ENCODE measurements at places on chromosomes 6 and 20.

- no peak for DNase-seq
Observed at GRCh38 chr6:142822383-142822782, 122.6 kb downstream of the HIVEP2 start.

DNA sequence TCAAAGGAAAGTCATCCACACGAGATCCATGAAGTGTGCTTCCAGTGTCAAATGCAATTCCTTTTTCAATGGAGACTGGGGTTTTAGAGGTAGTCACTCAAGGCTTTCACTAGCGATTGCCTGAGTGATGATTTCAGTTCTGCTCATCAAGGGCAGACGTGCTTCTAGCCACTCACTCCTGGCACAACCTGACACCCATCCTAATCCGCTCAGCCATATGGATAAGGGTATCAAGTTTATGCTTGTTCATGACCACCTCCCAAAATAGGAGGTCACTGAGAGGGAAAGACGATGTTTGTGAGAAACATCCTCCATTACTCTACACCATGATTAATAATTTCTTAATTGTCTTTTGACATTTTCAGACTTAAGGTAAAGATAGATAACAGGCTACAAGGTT lies 91.3 kb upstream of the HEY2 start:
- no peak for DNase-seq

DNA sequence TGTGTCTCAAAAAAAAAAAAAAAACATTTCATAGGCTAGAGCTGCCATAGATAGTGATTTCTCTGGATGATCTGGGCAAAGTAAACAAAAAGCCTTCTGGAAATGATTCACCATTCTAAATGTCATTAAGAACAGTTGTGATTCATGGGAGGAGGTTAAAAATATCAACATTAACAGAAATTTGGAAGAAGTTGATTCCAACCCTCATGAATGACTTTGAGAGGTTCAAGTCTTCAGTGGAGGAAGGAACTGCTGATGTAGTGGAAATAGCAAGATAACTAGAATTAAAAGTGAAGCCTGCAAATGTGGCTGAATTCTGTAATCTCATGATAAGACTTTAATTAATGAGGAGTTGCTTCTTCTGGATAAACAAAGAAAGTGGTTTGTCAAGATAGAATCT lies 26.8 kb upstream of the MMP24 start:
- no peak for DNase-seq

DNA sequence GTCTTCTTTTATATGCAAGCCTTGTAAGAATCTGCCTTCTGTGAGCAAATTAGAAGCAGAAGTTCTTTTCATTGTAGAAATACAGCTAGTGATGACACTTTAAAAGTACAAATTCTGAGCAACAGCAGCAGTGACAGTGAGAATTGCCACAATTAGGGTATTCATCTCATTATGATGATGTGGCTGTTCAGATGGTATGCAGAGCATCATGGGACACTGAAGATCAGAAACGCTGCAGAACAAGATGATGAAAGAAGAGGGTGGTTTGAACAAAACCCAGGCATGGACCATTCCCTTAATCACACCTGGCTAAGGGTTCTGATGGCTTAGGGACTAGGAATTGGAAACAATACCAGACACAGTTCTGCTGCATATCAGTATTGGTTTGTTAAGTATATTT lies 312.7 kb upstream of the TBX18 start:
- no peak for DNase-seq

DNA sequence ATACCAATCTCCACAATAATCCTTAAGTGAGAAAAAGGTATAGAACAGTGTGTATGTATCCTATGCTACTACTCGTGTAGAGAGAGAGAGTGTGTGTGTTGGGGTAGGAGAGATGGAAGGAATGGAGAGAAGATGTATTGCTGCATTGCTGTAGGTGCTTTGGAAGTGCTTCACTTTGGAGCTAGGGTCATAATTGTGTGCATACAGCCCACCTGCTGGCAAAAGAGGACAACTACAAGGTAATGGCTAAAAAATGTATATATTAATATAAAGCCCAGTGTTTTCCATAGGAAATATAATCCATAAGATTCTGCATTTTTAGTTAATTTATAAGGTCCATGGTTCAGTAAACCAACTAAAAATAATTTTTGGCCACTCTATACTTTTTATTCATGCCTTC lies 36.1 kb downstream of the SERAC1 start:
- no peak for DNase-seq

GRCh38 chr6:54053881-54054391 lies 57.3 kb upstream of the MLIP start:
- DNase-seq = peak; percentile 48

GRCh38 chr6:73503027-73503772 lies 17.6 kb downstream of the EEF1A1 start:
- DNase-seq = no peak

- DNase-seq = no peak
Observed at GRCh38 chr6:126761854-126762253, 356.6 kb upstream of the RSPO3 start.

GRCh38 chr6:110823146-110823545 lies 7.9 kb upstream of the CDK19 start:
- no peak for DNase-seq

DNA sequence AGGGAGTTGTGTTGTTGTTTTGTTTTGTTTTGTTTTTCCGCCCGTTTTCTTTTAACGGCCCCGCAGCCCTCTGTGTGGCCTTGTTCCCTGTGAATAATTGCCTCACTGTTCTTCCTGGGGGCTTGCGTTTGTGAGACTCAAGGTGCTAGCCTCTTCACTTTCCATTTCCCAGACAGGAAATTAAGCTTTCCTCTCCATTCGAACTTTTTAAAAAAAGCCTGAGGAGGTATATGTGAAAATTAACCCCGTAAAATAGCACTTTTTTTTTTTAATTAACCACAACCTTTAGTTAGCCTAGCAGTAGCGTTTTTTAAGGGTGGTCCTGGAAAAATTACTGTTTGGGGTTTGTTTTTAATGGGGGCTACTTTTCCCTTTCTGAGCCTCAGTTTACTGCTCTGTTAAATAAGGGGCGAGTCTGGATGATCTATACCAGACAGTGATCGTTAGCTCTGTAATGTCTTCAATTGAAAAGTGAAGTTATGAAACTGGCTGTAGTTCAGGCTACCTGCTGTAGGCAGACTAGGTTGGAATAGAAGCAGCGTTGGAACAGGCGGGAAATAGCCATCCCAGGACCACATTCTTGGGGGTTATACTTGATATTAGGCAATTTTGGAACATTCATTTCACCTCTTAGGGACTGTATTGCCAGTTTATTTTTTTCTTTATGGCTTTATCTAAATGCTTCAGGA lies 1.7 kb downstream of the STX16 start:
- no peak for DNase-seq

- no peak for DNase-seq
Observed at GRCh38 chr6:109793021-109793420, 101.9 kb downstream of the FIG4 start.

- no peak for DNase-seq
Observed at GRCh38 chr6:35360349-35361138, 18.2 kb downstream of the PPARD start.

- DNase-seq = peak; percentile 48
Observed at GRCh38 chr6:2353412-2354137, 108.2 kb upstream of the GMDS start.

DNA sequence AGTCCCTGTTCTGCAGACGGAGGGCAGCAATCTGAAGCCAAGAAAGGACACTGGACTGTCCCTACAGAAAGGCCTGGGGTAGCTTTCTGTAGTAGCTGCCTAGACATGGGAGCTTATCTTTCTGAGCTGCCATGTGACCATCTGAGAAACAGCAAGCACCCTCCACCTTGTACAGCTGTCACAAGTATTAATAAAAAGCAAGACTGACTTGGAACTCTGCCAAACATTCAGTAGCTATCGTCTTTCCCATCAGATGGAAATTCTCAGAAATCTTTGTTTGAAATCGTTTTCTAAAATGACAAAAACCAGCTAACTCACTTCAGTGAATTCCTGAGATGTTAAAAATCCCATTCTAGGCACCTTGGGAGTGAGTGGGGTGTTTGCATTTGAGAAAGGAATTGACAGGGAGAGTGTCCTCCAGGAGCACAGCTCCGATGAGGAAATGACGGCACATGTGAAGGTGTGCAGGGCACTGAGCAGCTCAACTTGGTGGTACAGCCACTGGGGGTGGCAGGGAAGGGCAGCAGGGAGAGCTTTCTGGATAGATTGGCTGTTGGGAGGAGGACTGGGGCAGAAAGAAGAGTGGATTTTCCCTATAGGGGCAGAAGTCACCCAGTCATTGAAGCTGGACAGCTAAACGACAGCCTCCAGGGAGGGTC lies 24.5 kb downstream of the ACSS1 start:
- DNase-seq = no peak

- no peak for DNase-seq
Observed at GRCh38 chr20:53276143-53276542, 304.0 kb downstream of the TSHZ2 start.

DNA sequence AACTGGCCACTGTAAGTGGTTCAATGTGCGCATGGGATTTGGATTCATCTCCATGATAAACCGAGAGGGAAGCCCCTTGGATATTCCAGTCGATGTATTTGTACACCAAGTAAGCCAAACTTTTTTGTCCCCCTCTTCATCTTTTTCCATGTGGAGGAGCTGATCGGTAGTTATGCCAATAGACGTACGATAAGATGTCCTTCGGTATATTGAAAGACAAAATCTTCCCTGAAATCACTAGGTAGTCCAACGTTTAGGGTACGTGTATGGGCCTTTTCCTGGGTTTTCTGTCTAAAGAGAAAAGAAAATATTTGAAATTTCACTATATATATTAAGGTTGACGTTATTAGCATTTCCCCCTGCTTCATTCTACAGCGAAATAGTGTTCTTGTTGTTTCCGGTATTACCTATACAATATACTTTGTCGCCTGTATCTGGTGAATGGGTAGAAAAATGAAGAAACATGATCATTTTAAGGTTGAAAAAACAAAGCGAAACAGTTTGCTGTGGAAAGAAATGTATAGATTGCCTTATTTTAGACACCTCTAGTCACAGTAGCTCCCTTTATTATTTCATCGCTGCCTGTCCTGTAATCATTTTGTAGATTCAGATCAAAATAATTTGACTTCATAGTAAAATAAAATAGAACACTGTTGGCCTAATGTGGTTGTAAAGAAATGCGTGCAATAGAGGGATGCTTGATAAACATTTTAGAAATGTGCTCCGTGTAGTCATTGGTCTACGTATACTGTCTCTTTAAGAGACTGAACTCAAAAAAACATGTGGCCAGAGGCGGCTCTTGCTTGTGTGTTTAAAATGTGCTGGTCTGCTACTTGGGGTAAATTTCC lies 1.5 kb downstream of the LIN28B start:
- peak; percentile 0 for DNase-seq

DNA sequence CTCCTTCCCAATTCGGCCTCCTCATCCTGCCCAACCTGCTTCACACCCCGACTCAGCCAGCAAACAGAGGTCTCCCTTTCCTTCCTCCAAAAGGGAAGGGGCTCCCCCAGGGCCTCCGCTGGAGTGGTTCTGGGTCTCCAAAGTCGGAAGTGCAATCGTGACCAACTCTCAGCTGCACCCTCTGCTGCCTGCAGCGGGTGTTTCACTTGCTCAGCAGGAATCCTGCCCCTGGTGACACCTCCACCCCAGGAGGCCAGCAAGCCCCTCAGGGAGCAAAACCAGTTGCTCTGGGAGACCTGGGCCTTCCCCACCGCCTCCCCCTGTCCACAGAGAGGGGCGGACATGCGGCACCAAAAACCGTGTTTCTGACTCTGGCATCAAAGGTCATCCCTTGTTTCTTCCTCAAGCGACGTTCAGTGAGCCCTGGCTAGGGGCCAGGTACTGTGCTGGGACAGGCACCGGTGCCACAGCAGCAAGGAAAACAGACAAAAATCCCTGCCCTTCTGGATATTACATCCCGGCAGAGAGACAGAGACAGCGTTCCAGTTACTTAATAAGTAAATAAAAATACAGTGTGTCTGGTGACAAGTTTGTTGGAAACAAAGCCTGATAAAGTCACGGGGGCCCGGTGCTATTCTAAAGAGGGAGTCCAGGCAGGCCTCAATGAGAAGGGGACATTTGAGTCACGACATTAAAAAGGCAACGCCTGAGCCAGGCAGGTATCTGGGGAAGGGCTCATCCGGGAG lies 219.0 kb downstream of the BMP7 start:
- no peak for DNase-seq

GRCh38 chr20:373171-373890 lies 7.2 kb upstream of the TRIB3 start:
- DNase-seq = peak; percentile 73

DNA sequence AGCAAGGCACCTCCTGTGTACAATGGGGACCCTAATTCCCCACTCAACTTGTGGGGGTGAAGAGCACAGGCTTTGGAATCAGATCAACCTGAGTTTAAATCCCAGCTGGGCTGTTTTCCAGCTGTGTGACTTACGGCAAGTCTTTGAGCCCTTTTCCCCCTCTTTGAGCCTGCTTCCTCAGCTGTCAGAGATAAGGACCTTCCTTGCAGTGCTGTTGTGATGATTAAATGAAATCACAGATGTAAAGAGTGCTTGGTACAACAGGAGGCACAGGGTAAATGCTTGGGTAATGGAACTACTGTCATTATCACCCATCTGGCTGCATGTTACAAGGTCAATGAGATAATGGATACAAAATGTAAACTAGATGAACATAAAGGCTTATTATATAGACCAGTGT lies 3.2 kb downstream of the SNX21 start:
- no peak for DNase-seq
